Activated CD4-positive, alpha-beta T cell treated with anti-CD3 and anti-CD28 coated beads, Interleukin-2, amount 50 U/mL, for 1 hour (primary cell): ENCODE measurements at places on chromosomes 11 and 22.

GRCh38 chr11:17378655-17379054, 9.8 kb downstream of the KCNJ11 start:
- no peak for DNase-seq

GRCh38 chr11:35073691-35074419, 65.1 kb upstream of the CD44 start:
- no peak for DNase-seq

DNA sequence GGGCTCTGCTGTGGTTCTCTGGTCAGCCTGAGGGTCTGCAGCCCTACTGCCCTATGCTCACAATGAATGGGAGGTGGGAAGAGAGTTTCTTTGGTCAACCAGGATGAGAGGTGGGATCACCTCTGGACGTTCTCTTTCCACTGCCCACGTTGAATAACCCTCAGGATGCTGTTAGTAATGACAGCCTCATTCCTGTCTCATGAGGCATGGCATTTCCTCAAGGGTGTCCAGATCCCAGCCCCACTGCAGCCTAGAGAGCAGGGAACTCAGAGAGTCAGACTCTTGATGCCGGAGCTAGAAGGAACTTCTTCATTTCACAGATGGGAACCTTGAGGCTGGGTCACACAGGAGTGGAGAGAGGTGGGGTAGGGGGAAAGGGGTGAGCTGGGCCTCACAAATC, 196.0 kb downstream of the CEP164 start:
- no peak for DNase-seq

DNA sequence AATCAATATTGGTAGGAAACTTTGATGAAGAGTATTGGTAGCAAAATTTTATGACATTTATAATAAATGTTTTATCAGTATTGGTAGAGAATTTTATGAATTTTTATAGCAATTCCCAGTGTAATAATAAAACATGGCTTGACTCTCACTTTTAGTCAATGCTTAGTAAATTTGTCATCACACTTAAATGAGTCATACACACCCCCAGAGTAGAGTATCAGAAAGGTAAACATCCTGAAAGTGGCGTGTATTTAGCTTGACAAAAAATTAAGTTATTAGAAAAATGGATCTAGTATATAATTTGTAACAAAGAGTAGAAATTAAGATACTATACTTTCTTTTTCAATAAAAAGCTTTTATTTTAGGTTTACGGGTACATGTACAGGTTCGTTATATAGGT, 2.6 kb downstream of the MS4A3 start:
- no peak for DNase-seq

GRCh38 chr11:73757598-73757997, 3.3 kb downstream of the RAB6A start:
- DNase-seq: no peak

DNA sequence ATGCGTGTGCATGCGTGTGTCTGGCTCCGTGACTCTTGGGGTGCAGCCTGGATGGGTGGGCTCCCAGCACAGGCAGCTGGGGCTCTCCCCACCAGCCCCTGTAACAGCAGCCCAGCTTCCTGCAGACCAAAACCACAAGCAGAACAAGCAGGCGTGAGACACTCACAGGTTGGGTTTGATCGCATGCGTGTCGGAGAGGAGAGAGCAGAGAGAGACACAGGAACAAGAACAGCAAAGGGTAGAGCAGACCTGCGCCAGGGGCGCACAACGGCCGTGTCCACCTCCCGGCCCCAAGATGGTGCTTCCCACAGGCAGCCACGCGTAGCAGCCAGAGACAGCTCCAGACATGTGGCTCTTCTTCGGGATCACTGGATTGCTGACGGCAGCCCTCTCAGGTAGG, at the start of gene CD6:
Gene CD6 (plus strand): TSS at position 161 of the 400 bp plus-strand sequence. CDS start 186 bp downstream, at position 347.
- DNase-seq: peak; percentile 66

DNA sequence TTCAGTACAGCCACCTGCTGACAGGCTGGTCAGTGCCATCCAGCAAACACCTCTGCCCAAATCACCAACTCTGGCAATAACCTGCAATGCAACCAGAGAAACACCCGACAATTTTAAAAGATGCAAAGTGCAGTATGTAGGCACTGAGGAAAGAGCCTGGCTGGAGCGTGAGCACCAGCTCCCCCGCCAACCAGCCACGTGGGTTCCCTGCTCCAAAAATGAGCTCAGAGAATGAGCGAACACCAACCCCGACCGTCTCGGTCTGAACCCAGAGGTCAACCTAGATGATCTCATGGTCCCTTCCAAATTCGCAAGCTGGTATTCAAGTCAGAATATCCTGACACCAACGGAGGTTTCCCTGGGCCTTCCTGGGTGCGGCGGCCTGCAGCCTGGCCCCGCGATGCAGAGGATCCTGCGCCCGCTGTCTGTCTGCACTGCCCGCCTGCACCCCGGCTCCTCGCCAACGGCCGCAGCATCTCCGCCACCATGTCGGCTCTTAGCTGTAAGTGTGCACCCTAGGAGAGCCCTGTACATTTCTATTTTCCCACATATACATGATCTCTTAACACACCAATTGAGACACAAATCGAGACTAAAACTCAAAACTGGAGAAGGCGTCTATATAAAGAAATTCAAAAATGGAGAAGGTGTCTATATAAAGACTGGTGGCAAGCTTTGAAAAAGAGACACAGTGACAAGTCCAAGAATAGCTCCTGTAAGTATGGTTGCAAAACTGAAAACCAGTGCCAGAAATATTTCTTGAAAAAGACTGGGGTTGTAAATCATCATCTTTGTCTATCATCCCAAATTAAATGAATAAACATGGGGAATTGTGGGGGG, 22.8 kb downstream of the TMEM184B start:
- DNase-seq: no peak

GRCh38 chr11:119167933-119168332, 592 bp upstream of the NLRX1 start:
- DNase-seq: no peak

DNA sequence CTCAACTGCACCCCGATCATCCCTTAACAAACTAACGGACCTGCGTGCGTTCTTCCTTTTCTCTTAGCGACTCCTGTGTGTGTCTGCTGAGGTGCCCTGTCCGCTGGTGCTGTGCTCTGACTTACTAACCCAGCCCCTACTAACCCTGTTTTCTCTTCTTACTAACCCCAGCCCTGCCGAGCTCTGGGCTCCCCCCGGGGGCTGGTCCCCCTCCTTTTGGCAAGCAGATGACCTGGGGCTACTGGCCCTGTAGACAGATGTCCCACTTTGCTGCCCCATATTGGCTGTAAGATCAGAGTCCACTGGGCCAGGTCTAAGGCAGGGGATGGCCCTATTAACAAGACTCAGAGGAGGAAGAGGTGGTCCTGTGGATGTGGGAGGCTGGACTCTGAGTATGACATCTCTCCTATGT, 14.7 kb downstream of the MIAT start:
- DNase-seq: no peak

DNA sequence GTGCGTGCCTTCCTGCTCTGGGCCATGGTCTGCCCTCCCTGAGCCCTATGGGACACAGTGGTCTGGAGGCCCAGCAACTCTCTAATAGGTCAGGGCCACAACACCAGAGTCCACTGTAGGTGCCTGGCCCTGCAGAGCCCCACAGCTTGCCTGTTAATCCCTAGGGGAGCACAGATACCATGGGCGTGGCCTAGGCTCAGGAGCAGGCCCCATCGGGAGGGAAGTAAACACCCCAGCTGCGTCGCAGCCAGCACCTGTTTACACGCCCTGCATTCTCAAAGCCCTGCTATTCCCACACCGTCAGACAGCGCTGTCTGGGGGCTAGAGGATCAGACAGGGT, 2.5 kb downstream of the KCTD17 start:
- no peak for DNase-seq

DNA sequence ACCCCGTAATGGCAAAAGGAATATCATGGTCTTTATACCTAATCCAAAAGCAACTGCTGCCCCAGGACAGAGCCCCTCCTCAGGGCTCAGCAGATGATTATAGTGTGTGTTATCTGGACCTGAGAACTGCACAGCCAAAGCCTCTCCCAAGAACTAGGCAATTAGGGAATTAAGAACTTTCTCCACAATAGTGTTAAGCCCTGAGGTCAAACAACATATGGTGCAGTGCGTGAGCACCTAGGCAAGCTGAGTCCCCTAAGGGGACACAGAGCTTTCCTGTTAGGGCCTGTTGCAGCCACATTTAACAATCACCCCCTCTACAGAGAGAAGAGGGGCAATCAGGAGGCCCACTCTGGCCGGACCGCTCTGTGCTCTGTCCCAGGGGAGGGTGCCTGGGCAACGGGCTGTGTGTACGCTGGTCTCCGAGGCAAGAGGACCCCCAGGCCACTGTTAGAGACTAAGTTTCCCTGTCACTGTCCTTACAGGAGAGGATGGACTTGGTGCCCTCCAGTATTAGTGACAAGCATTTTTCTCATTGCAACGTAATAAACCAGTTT, 1.4 kb upstream of the KCNJ5 start:
- DNase-seq: no peak

DNA sequence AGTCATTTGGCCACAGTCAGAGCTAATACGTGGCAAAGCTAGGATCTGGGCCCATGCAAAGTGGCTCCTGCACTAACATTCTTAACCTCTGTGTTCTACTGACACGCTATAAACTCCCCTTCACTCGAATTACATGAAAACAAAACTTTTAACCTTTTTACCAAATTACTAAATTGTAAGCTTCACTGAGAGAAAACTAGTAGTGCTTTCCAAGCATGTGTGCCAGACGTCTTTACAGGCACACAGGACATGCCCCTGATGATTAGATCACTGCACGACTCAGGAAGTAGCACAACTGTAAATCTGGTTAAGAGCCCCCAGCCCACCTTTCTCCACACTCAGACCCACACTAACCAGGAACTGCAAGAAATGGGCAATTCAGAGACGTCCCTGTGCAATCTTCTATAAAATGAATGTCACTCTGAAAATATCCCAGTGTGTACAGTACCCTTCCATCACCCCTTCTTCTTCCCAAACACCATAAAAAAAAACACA, 16.1 kb downstream of the PHF21A start:
- no peak for DNase-seq

GRCh38 chr11:44944853-44945235, 5.8 kb downstream of the TP53I11 start:
- DNase-seq: no peak

GRCh38 chr11:94638301-94638901, 71.2 kb downstream of the PIWIL4 start:
- no peak for DNase-seq

DNA sequence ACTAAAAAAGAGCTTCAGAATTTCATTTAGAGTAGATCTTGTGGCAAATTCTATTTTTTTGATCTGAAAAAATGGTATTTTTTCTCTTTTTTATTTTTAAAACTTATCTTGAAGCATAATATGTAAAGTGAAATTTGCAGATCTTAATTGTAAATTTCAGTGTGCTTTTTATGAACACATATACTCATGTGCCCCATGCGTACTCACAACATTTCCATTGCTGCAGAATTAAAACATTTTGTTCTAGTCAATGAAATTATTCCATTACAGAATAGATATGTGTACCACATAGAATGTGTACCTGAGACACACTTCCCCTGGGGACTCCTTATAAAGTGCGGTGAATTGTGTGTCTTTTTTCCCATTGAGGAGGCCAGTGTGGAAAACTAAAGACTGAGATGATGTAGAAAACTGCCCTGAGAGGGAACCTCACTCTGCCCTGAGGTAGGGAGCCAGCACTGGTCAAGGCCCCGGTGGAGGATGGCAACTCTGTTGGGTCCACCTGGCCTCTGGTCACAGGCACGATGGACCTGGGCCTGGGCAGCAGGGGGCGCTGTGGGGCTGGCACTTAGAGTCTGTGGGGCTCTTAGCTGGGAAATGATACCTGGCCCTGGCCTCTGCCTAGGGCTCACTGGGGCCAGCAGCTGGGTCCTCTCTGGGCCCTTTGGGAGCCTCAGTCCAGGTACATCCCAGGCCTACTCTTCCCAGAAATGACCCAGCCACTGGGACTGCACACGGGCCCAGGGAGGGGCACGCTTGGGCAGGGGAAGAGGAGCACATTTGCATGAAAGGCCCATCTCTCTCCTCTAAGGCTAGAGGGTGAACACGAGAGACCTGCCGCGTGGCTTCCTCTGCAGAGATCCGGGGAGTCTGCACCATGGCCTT, 77.9 kb upstream of the TOP3B start:
- DNase-seq: peak; percentile 46

DNA sequence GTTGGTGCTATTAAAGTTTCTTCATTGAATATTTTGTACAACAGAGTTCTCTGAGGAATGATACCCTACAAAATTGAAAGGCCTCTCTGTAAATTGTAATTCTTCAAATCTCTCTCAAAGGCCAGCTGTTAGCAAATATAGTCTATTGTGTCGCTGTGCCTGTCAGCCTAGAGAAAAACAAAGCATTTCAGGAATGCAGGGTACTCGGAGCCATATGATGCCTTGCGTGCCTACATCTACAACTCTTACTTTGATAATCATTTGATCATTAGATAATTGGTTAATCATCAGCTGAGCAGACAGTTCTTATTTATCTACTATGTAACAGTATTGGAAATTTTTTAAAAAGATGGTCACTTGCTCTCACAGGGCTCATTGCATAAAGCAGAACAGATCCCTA, 67.3 kb downstream of the RNF169 start:
- no peak for DNase-seq

DNA sequence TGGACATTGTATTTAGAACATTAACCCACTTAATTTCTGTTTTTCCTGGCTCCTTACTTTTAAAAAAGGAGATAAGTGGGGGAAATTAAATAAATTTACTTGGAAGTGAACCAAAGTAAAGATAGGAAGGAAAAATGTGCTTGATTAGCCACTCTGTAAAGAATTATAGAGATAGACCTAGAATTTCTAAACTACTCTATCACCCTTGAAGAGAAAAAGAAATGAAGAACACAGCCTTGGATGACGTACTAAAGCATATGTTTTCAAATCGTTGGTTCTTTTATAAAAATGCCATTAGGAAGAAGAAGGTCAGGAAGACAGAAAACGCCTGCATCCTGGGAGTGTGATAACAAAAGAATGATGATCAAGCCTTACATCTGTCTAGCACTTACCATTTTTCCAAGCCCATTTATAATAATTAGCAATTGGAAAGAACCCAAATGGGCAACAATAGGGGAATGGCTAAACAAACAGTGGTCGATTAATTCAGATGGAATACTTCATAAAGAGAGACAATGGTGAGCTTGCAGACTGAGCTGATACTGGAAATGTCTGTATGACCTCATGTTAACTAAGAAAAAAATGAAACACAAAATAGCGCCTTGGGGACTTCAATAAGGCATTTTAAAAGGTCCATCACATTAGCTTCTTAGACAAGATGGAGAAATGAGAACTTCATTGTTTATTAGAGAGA, 81.0 kb upstream of the LRRC55 start:
- no peak for DNase-seq
